Vagina (tissue), 2 donors: ENCODE measurements at places on chromosomes 12 and 14. TPM values are rescaled to one million over a fixed set of nuclear protein-coding genes. Genes with fewer than 3 reads are reported as not detected.

B4GALNT1 gene
- 7.6 TPM for total RNA-seq

SLCO1B1 gene
- not detected for total RNA-seq

CLECL1 gene
- not detected for total RNA-seq

TAS2R42 gene
- not detected for total RNA-seq

FAM90A1 gene
- total RNA-seq: not detected

CPNE8 gene
- 15.0 TPM for total RNA-seq

PXN gene
- 95.3 TPM for total RNA-seq

LBHD2 gene
- not detected for total RNA-seq
